Stimulated activated CD4-positive, alpha-beta T cell treated with anti-CD3 and anti-CD28 coated beads, Interleukin-12 subunit alpha, Interleukin-12 subunit beta, amount 100 ng/mL, for 4 hours (primary cell): ENCODE measurements at places on chromosomes 13 and 19.

GRCh38 chr13:34412295-34412694 lies 529.8 kb upstream of the NBEA start:
- DNase-seq: no peak

DNA sequence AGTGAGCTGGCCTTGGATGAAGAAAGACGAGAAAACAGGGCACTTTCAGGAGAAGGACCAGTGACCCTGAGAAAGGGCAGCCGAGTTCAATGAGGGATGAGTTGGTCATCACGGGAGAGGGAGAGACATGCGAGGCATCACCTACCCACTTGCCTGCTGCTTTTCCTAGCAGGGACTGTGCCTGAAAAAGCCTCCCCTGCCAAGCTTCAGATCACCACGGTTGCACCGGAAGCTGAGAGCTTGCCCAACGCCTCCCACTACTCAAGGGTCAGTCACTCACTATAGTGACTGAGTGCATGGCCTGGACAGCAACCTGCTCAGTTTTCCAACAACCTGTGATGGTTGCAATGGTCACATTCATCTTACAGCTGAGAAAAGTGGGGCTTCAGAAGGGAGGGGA lies 12.6 kb upstream of the EPHX3 start:
- DNase-seq: no peak

DNA sequence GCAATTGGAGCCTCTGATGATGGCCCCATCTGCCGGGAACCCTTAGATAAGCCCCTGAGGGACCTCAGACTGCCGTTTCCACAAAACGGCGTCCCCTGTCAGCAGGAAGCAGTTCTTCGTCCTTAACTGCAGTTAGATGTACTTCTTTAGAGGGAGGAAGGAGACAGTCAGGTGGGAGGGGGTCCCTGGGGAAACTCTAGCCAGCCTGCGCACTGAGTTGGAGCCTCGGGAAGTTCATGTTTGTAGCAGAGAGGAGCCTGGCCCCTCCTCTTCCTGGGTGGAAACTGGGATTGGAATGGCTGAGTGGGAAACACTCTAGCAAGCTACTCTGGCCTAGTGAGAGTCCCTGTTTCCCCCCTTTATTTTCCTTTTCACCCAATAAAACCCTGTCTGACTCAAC lies 612.4 kb downstream of the PCDH9 start:
- DNase-seq: no peak

GRCh38 chr13:59665732-59666131 lies 498.0 kb downstream of the DIAPH3 start:
- DNase-seq: no peak

DNA sequence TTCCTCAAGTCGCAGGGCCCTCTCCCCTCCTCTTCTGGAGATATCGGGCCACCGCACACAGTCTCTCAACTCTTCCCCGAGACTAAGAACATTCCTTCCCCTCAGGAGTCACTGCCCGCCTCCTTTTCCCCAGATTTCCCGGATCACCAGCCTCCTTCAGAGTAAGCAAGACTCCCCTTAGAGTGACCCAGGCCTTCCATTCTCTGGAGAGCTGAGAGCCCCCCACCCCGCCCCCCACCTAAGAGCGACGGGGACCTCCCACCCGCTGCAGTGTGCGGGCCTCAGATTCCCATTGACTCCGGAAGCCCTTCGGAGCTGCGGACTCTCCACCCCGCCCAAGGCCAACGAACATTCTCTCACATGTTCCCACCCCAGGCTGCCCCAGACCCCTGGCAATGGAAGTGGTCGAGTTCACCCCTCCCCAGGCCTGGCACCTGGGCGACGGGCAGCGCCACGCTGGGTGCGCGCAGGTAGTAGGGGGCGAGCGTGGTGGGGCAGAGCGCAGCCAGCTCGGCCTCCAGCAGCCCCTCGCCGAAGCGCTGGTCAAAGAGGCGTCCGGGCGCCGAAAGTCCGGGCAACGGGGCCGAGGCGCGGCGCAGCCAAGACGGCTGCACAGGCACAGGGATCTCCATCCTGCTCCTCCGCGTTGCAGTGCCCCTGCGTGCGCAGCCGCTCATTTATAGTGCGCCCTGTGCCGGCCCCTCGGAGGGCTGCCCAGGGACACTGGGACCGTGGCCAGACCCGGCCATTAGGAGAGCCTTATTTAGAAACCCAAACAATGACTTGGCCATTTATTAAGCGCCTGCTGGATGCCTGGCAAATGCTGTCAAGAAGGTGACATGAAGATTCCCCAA lies at the start of gene HSPB6:
TSS of gene HSPB6 (minus strand) at position 653 of the 854 bp plus-strand sequence. CDS start at position 632, 21 bp downstream.
- DNase-seq: no peak

DNA sequence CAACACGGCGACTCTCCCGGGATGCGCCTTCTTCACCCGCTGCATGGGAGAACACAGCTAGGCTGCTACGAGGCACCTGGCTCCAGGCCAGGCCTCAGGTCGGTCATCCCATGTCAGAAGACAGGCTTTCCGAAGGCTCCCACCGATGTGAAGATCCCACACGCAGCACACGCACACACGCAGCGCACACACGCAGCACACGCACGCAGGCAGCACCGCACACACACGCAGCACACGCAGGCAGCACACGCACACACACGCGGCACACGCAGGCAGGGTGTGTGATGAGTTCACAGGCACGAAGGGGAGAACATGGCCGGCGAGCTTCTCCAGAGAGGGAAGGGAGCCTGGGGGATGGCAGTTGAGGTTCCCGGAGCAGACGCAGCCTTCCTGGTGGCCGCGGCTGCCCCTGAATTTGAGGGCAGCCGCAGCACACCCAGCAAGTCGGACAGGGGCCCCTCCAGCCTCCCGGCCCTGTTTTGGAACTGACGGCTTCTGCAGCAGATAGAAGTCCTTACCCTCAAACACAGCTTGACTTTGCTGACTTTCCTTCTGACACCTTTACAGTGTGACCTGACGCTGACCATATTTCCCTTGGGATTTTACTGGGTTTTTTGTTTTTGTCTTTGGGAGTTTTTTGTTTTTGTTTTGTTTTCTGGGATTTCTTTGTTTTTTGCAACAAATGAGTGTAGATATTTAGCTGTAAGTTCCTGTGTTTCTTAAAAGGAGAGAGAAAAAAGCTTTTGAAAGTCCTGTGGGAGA lies 55.9 kb downstream of the RASA3 start:
- no peak for DNase-seq

- no peak for DNase-seq
These were observed 52.5 kb downstream of the CRYL1 start for GRCh38 chr13:20473139-20473538.

- DNase-seq: no peak
These were observed 34.0 kb downstream of the LRCH1 start for GRCh38 chr13:46586751-46587514.
